ENCODE measurements at places on chromosomes 4 and X.

DNA sequence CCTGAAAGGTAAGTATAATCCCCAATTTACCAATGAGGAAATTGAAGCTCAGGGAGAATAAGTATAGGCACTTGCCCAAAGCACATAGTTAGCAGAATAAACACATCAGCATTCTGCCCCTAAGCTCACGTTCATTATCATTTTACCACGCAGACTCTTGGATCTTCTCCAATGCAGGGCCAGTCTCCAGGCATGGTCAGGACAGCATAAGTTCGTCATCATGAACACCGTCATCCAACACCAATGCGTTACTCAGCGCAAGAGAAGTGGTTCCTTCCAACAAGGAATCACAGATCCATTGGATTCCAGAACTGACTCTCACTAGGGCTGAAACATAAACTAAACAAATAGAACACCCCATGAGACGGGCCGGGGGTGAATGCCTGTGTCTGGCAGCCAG is 86.5 kb upstream of the GPM6B start:
- no peak for DNase-seq

- no peak for DNase-seq
Measured at GRCh38 chr4:165718660-165719059, 154.4 kb upstream of the TLL1 start.

DNA sequence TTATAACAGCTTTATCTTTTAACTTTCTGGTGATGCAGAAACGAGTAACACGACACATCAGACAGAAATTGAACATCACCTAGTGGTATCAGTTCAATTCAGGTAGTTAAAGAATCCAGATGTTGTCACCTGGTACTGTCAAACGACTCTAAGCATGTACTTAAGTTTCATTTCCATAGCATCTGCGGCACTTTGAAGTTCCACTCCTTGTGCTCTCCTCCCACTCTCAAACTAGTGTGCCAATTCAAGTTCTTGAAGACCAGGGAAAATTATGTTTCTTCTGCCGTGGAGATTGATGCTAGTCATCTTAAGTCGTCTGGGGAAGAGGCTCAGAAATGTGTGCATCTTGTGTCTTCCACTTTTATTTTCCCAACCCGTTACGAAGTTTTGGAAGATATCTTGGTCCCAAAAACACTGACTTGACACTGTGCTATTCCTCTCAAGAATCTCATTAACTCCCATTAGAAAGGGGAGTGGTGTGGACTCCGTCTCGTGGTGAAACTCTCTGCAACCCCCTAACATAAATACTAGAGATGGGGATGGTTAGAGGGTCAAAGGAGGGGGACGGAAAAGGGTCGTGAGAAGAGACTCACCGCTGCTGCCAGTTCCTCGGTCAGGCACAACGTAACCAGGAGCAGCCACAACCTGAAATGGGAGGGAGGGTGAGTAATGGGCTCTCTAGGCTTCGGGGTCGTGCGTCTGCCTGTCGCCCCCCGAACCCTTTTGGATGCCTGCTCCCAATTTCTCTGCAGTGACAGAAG is 693 bp downstream of the COL4A6 start:
- no peak for DNase-seq

DNA sequence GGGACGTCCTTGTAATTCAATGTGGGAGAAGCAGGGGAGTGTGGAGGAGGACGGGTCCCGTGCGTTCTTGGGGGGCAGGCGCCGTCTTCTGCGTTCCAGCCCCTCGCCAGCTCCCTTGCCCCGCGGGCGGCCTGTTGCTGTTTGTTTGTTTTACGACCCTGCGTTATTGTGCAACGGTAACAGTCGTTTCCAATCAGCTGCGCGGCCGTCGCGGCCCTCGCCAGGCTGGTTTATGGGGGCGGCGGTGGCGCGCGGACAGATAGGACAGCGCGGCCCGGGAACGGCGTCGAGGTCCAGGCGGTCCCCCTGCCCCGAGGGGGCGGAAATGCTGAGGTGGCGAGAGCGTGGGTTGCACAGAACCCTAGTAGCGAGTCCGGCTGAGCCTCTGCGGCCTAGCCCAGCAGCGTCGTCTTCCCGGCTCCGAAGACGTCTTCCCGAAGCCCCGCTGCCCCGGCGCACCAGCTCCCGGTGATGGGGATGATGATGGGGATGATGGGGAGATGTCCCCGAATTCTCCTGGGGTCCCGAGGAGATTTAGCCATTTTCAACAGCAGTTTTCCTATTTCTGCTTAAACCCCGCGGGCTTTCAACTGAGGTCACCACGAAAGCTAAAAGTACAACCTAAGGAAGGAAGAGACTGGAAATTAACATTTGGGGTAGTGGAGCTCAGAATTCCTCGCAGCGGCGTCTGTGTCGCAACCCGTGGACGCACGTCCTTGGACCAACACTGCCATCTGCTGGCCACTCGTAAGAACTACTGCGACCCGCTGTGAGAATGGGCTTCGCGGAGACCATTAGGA is 4.8 kb downstream of the PDGFRA start:
- DNase-seq = peak; percentile 80
